Mesothelial cell of epicardium (in vitro differentiated cells): ENCODE measurements at places on chromosomes 11 and 22.

DNA sequence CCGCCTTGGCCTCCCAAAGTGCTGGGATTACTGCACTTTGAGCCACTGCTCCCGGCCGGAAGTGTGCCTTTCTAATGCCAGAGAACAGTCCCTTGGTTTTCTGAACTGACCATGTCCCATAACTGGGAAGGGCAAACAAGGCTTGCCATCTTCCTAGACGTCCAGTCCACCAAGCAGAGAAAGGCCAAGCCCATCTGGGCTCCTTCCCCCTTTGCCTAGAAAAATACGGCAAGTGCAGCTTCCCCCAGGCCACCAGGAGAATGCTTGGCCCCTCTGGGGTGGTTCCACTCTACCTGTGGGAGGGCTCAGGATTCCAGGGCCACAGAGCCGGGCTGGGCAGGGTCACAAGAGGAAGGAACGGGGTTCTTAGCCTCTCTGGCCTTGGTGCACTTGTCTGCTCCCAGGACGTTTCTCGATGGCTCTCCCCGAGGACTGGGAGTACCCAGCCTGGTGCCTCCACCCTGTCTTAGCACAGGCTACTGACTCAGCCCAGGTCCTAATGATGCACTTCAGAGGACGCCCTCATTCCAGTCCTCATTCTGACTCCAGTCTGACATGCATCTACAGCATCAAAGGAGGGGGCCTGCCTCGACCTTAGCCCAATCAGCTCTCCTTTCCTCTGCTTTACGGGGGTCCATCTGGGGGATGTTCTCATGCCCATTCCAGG, 1.2 kb downstream of the USP2 start:
- no peak overlapping the region for H3K27ac ChIP-seq
- no peaks in the 10 kb centered on the region for H3K36me3 ChIP-seq
- H3K4me3 ChIP-seq, result no peak overlapping the region
- H3K4me1 ChIP-seq, result peaks cover 27% of the 10 kb centered on the region
- DNase-seq, result no peak

- no peak overlapping the region for H3K4me3 ChIP-seq
- H3K27ac ChIP-seq, result no peak overlapping the region
- DNase-seq, result no peak
- H3K4me1 ChIP-seq, result peaks cover 7% of the 10 kb centered on the region
- H3K27me3 ChIP-seq, result no peaks in the 10 kb centered on the region
Measured at GRCh38 chr11:91248199-91248807, 976.3 kb upstream of the FAT3 start.

DNA sequence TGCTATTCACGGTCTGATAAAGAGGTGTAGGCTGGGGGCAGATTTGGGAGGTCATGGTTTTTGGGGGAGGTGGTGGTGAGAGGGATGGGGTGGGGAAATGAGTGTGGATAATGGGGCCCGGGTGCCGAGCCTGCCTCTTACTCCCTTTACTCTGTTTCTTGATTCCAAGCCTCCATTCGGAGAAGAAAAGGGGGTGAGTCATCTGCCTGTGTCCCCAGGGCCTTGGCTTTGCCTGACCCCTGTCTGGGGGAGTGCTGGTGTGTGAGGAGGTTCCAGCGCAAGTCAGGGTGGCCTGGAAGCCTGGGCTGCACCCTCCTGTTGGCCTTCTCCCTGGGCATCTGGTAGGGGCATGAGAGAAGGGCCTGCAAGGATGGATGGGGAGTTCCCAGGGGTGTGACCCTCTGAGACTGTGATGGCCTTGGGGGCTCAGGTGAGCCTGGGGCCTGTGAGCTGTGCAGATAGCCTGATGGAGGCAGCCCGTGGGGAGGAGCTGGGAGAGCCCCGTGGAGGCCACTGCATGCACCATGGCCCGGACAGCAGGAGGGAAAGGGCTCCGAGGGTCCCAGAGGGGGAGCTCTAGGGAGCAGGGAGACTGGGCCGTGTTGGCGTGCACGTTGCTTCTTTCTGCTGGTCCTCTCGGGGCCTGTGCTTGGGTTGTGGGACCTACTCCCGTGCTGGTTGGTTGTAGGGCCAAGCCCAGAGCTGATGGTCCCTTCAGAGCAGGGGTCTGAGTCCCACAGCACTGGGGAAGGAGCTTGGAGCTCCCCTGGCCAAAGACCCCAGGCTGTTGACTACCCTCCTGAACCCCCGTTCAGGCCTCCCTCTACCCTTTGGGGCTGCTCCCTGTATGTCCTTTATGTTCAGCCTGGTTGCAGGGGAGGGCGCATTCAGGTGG, 26.3 kb upstream of the ACR start:
- H3K4me1 ChIP-seq, result no peaks in the 10 kb centered on the region
- H3K4me3 ChIP-seq, result no peak overlapping the region
- H3K27me3 ChIP-seq, result peaks cover 7% of the 10 kb centered on the region
- H3K27ac ChIP-seq, result no peak overlapping the region

DNA sequence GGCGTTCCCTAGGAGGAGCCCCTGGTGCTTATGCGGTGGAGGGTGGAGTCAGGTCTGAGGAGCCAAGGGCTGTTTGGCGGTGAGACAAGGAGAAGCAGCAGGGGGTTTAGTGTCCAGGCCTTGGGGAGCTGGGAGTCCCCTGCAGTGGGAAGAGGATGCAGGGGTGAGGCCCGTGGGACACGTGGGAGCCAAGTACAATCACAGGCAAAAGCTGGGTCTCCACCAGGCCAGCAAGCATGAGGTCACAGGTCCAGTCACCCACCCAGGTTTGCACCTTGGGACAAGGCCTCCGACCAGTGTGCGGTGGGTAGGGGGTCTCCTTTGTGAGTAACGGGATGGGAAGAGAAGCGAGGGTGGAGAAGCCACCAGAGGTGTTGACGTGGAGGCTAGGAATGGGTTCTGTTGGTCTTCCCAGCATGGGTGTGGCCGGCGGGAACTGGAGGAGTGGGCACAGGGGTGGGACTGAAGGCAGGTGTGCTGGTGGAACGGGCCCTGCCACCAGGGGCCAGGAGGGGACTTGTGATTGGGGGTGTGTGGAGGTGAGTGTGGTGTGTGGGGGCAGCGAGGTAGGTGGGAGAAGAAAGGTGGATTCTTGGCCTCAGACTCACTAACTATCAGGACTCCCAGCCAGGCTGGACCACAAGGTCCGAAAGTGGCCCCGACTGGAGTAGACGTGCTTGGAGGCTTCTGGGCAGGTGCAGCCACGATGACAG, 953.6 kb downstream of the TBC1D22A start:
- no peak overlapping the region for H3K4me3 ChIP-seq
- no peaks in the 10 kb centered on the region for H3K36me3 ChIP-seq
- no peaks in the 10 kb centered on the region for H3K4me1 ChIP-seq
- no peak for DNase-seq
- H3K27ac ChIP-seq, result no peak overlapping the region
- peaks cover 3% of the 10 kb centered on the region for H3K27me3 ChIP-seq

GRCh38 chr11:124748481-124749343, 3.3 kb downstream of the VSIG2 start:
- H3K27ac ChIP-seq, result no peak overlapping the region
- peaks cover 17% of the 10 kb centered on the region for H3K4me1 ChIP-seq
- H3K27me3 ChIP-seq, result peaks cover 95% of the 10 kb centered on the region
- H3K4me3 ChIP-seq, result no peak overlapping the region

GRCh38 chr22:40107851-40108378, 69.8 kb upstream of the TNRC6B start:
- no peak for DNase-seq
- H3K36me3 ChIP-seq, result no peaks in the 10 kb centered on the region
- H3K4me3 ChIP-seq, result no peak overlapping the region
- no peak overlapping the region for H3K27ac ChIP-seq
- peaks cover 5% of the 10 kb centered on the region for H3K4me1 ChIP-seq

DNA sequence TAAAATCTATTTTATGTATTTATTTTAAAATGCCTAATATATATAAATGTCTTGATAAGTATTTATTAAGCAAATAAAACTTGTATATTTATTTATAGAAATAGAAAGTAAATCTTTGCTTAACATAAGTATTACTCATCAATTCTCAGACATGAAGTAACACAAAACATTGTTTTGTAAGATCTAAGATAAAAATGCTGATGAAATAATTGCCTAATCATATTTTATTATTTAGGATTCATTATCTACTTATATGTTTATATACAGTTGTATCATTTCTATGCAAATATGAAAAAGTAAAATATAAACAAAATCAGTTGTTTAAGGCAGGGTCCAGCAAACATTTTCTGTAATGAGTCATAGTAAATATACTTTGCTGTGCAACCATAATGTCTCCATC, 507.8 kb upstream of the CNTN5 start:
- no peak overlapping the region for H3K27ac ChIP-seq
- no peaks in the 10 kb centered on the region for H3K27me3 ChIP-seq
- no peak for DNase-seq
- no peaks in the 10 kb centered on the region for H3K4me1 ChIP-seq

- H3K27ac ChIP-seq, result no peak overlapping the region
- H3K4me3 ChIP-seq, result no peak overlapping the region
- DNase-seq, result no peak
- peaks cover 10% of the 10 kb centered on the region for H3K4me1 ChIP-seq
- H3K27me3 ChIP-seq, result peaks cover 20% of the 10 kb centered on the region
Measured at GRCh38 chr11:128837627-128838026, 29.5 kb downstream of the KCNJ1 start.

GRCh38 chr11:120688163-120688562, 176.6 kb downstream of the GRIK4 start:
- DNase-seq, result no peak
- H3K4me1 ChIP-seq, result peaks cover 12% of the 10 kb centered on the region
- H3K27me3 ChIP-seq, result peaks cover 62% of the 10 kb centered on the region
- H3K4me3 ChIP-seq, result no peak overlapping the region

DNA sequence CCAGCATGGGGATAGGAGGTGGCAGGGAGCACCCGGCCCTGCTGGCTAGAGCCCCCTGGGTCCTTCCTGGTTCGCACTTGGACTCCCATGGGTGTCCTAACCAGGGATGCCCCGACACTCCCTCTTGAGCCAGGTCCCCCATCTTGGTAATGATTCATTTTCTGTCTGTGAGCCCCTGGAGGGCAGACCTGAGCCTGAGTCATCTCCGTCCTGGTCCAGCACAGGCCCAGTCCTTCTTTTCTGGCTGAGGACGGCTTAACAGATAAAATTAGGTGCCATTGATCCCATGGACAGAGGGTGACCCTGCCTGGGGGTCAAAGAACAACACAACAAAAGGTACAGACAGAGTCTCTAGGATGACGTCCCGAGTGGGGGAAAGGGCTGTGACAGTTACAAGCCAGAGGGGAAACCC, 3.5 kb downstream of the RHOD start:
- no peaks in the 10 kb centered on the region for H3K36me3 ChIP-seq
- H3K4me3 ChIP-seq, result no peak overlapping the region
- no peaks in the 10 kb centered on the region for H3K27me3 ChIP-seq
- no peak for DNase-seq
- H3K4me1 ChIP-seq, result peaks cover 15% of the 10 kb centered on the region

DNA sequence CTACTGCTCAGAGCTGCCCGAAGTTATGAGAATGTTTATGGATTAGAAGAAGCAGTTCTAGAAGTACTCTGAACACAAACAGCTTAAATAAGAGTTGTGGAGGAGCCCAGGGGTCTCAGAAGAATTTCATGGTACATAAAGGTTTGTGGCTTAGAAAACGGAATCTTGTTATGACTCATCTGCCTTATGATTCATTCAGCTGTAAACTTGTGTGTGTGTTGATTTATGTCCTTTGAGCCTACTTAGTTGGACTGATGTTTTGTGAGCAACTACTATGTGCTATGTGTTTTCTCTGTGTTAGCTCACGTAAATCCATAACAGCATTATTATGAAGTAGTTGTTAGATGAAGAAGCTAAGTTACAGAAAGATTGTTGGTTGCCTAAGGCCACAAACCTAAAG, 203.7 kb downstream of the PGR start:
- H3K4me3 ChIP-seq, result no peak overlapping the region
- no peak overlapping the region for H3K27ac ChIP-seq
- no peak for DNase-seq
- H3K36me3 ChIP-seq, result no peaks in the 10 kb centered on the region
- no peaks in the 10 kb centered on the region for H3K27me3 ChIP-seq

- H3K27ac ChIP-seq, result no peak overlapping the region
- H3K4me3 ChIP-seq, result no peak overlapping the region
- no peaks in the 10 kb centered on the region for H3K36me3 ChIP-seq
- H3K27me3 ChIP-seq, result peaks cover 80% of the 10 kb centered on the region
Measured at GRCh38 chr22:49728570-49729271, 99.0 kb downstream of the BRD1 start.

GRCh38 chr11:64987998-64988854, 8.5 kb downstream of the BATF2 start:
- DNase-seq, result no peak
- no peak overlapping the region for H3K4me3 ChIP-seq
- H3K27me3 ChIP-seq, result peaks cover 2% of the 10 kb centered on the region
- no peak overlapping the region for H3K27ac ChIP-seq

DNA sequence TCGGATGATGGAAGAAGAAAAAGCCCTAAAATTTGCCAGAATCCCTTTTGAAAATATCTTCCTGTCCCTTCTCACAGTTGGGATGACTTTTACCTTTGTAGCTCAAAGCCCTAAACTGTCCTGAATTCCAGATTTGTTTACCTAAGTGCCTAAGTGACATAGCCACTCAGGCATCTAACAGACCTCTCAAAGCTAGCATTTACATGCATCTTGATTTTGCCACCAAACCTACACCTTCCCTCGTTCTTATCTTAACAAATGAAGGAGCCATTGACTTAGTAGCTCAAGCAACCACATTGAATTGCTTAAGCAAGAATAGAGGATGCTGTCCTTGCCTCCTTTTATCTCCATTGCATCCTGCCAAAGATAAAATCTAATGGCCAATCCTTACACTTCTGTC, 198.4 kb upstream of the NTM start:
- no peak overlapping the region for H3K27ac ChIP-seq
- H3K4me1 ChIP-seq, result no peaks in the 10 kb centered on the region
- no peak overlapping the region for H3K4me3 ChIP-seq
- DNase-seq, result no peak
- H3K27me3 ChIP-seq, result peaks cover 21% of the 10 kb centered on the region
- no peaks in the 10 kb centered on the region for H3K36me3 ChIP-seq

DNA sequence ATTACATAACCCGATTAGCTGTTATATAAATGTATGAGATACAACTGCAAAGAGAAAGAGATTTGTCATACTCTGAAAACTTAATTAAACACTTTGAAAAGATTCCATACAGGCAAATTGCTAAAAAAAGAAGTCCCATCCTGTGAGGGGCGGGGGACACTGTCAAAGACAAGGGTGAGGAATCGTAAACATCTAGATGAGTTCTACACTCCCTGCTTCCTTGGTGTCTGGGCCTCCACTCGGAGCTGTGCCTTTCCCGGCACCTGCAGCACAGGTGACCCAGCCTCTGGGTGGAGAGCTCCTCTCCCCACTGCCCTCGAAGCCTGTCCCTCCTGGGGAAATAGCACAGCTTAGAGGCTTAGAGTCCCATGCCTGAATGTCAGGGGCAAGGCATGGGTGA, 69.2 kb upstream of the CRYBB3 start:
- no peaks in the 10 kb centered on the region for H3K36me3 ChIP-seq
- H3K4me1 ChIP-seq, result peaks cover 8% of the 10 kb centered on the region
- no peak overlapping the region for H3K27ac ChIP-seq
- DNase-seq, result no peak
- no peaks in the 10 kb centered on the region for H3K27me3 ChIP-seq

- no peaks in the 10 kb centered on the region for H3K36me3 ChIP-seq
- H3K27me3 ChIP-seq, result peaks cover 70% of the 10 kb centered on the region
- no peak overlapping the region for H3K27ac ChIP-seq
- peaks cover 1% of the 10 kb centered on the region for H3K4me1 ChIP-seq
- no peak for DNase-seq
Measured at GRCh38 chr11:9089061-9089460, 2.3 kb downstream of the SCUBE2 start.
